Activated T-cell treated with anti-CD3 and anti-CD28 coated beads, Interleukin-2, amount 50 U/mL, for 24 hours (primary cell): ENCODE measurements at places on chromosomes 2 and 18.
A peak's percentile ranks its signal among the peaks of the same experiment; 100 is the strongest.

DNA sequence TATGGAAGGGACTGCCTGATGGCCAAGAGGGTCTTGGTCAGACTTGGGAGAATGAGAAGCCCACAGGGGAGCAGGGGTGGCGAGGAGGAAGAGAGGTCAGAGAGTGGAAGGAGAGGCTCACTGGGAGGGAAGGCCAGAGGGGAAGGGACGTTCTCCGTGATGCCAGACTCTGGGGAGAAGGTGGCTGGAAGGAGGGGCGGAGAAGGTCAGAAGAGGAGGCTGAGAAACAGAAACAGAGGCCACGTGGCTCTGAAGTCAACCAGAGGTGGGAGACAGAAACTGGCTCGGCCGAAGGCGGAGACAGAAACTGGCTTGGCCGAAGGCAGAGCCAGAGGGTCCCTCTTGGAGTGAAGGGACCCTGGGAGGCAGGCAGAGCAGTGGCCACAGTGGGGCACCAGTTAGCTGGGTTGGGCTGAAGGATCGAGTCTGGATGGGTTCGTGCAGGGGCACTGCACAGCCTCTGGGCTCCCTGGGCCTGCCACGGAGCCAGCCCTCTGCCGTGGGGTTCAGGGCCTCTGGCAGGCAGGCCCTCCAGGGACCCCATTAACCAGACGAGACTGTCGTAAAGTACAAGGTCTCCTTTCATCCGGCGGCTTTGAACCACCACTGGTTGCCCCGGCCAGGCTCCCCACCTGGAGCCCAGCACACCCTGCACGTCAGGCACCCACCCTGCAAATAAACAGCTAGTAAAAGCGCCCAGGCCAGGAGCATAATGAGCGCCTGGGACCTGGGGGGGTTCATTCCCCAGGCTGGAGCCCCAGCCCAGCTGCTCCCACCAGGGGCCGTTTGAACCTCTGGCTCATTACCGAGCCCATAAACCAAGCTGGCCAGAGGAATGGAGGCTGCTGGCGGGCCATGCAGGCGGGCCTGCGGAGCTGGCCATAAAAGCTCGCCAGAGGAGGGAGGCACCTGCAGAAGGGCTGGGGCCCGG is 218.8 kb downstream of the DYSF start:
- DNase-seq: no peak

- no peak for DNase-seq
Observed at GRCh38 chr2:54499661-54500060, 43.5 kb downstream of the SPTBN1 start.

DNA sequence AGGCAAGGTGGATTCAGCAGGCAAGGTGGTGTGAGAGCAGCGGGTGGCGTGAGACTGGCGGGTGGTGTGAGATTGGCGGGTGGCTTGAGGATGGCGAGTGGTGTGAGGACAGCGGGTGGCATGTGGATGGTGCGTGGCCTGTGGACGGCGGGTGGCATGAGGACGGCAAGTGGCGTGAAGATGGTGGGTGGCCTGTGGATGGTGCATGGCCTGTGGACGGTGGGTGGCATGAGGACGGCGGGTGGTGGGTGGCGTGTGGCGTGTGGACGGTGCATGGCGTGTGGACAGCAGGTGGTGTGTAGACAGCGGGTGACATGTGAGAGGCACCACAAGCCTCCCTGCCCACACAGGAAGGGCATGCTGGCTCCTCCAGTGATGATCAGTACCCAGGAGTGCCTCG is 186.9 kb upstream of the SALL3 start:
- no peak for DNase-seq

GRCh38 chr2:178819992-178820391 is 12.8 kb upstream of the TTN start:
- no peak for DNase-seq

- no peak for DNase-seq
Observed at GRCh38 chr2:36374585-36374984, 19.0 kb downstream of the CRIM1 start.

DNA sequence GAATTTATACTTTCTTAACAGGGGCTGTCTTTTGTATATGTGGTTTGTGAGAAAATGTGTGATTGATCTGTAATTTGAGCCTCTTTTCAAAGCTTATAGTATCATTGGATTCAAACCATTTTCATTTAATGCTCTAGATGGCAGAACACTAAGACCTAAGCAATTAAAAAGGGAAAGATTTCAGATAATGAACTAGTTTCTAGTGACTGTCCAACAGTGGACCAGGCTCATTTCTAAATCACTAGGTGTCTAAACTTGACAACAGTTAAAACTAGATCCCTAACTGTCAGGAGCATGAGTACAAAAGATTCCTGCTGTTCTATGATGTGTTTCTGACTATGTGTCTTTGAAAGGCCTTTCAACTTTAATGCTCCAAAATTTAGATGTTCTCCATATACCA is 54.6 kb downstream of the ANKRD44 start:
- no peak for DNase-seq

DNA sequence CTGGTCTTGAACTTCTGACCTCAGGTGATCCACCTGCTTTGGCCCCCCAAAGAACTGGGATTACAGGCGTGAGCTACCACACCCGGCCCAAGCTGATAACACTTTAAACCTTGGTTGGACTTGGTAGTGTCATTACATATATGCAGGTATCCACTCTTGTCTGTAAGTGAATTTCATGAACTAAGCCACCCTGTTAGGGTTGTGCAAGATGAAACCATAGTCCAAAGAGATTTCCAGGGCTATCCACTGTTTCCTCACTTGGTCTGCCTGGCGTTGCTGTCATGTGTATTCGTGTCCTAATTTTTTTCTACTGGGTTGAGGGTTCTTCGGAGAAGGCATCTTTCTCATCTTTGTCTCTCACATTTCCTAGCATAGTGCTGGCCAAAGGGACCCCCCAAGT is 203.0 kb downstream of the CAMKMT start:
- DNase-seq: no peak

DNA sequence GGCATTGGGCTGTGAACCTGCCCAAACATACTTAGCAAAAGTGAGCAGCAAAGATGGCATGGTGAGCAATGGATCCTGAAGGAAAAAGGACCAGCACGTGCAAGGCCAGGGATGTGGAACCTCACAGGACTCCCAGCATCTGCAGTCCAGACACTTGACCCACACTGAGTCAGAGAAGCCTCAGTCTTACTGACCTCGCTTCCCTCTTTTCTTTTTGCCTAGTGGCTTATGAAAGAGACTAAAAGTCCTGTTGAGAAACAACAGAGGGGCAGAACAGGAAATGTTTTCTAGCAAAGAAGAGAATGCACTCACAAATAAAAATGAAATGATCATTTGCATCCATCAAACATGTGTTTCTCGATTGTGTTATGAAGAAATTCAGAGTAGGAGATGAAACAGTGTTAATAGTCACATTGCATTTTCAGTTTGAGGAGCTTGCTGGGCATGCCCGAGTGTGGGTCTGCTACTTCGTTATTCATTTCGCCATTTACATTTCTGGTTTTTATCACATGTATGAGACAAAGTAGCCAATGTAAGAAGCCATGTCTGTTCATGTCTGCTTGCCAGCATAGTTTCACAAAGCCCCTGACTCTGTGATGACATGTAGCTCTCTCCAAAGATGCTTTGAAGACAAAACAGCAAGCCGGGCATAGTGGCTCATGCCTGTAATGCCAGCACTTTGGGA is 118.4 kb downstream of the INO80D start:
- DNase-seq: no peak

DNA sequence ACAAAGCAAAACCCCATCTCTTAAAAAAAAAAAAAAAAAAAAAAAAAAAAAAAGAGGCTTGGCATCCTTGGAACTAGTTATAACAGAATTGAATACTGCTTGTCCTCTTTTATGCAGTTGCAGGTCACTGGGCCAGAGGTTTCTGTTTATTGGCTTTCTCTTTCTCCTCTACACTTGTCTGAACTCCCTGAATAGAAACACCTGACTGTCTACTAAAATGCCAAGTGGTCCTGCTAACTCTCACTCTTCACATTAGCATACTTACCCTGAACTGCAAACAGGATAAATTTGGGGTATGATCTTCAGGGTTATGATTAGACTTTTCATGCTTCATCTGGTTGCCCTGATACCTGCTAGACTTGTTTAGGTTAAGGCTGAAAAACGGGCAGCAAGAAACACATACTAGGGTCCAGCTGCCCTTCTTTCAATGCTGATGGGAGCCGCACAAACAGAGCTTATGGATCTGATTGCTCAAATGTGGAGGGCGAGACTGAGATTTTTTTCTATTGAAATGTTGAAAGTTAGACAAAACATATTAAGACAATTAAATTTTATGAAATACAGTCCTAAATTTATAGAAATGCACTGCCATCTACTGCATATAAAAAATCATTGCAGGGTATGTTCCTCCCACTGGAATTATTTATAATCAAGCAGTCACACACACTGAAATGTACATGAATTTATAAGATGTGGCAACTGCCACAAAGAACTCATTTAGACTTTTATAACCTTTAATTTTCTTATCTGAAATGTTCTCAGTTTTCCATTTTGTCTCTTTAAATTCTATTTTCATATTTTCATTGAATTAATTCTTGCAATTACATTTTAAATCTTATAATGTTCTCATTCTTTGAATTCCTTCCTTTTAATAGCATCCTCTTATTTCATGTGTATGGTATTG is 40.8 kb downstream of the GTF3C3 start:
- no peak for DNase-seq

DNA sequence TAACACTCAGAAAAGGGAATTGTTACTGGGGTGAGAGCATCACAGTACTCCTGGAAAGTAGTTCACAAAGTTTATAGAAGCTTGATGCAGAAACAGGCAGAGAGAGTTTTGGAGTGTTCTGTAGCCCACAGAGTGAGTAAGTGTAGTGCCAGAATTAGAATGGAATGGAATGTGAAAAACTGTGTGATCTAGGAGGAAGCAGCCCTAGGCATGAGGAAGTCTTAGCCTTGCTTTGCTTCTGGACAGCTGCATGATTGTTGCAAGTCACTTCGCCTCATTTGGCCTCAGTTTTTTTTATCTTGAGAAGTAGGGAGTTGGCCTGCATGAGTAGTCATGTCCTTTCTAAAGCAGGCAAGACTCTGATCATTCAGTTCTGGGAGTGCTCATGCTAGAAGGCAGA is 10.9 kb downstream of the SERPINB12 start:
- DNase-seq: no peak

DNA sequence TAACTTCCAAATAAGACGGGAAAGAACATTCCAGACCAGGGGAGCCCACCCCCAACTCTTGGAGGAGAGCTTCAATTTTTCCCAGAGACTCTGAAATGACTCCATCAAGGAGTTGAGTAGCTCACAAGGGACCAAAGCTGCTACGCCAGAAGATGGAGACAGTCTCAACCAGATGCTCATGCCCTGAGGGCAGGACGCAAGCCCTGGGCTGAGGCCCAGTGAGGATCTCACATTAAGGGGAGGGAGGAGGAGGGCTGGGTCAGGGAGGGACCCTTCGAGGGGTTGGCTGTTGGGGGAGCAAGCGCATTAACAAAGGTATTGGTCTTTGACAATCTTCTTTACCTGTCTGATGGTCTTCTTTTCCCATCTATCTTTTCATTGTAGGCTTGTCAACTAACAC is 141.3 kb upstream of the SLC1A4 start:
- DNase-seq: no peak

- DNase-seq: peak; percentile 48
Observed at GRCh38 chr2:143132355-143132754, 3.1 kb downstream of the ARHGAP15 start.

DNA sequence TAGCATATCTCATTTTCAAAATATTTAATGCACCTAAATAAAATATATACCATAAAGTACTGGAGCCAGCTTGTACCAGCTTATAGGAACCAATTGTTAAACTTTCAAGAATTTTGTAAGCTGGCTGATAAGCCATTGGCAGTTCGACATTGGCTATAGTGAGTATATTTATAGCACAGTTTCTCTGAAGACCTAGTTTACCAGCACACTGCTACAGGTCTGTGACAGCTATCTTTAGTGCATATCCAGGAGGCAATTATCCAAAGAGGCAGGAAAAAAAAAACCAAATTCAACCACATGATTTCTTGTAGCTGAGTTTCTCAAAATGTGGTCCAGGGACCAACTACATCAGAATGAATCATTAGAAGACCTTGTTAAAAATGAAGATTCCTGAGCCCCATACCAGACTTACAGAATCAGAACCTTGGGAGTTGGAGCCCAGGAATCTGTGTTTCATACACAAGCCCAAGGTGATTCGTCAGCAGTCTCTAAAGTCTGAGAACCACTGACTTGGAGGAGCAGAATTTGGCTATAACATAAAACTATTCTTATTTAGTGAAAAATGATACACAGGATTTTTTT is 279.0 kb upstream of the NRP2 start:
- DNase-seq: no peak

GRCh38 chr2:121627525-121628050 is 21.7 kb downstream of the CLASP1 start:
- DNase-seq: no peak
